ENCODE measurements at places on chromosomes 6 and 20.

DNA sequence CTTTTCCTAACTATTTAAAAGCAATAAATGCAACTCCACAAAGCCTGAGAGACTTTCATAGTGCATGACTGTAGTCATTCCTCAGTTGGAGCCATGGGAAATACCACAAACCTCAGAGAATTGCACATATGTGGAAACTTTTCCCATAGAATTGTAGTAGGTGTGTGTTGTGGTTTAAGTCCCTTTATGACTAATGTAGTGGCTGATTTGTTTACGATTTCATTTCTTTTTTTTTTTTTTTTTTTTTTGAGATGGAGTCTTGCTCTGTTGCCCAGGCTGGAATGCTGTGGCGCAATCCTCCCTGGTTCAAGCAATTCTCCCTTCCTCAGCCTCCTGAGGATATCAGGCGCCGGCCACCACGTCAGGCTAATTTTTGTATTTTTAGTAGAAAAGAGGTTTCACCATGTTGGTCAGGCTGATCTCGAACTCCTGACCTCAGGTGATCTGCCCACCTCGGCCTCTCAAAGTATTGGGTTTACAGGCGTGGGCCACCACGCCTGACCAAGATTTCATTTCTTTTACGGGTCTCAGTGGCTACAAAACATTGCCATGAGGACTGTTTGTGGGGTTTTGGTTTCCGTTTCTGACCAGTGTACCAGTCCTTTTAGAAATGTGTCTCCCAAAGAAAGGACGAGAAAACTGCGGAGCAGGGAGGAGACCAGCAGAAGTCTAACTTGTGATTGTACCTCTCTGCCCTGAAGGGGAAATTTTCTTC, 212.1 kb upstream of the MARCKS start:
- DNase-seq = no peak

DNA sequence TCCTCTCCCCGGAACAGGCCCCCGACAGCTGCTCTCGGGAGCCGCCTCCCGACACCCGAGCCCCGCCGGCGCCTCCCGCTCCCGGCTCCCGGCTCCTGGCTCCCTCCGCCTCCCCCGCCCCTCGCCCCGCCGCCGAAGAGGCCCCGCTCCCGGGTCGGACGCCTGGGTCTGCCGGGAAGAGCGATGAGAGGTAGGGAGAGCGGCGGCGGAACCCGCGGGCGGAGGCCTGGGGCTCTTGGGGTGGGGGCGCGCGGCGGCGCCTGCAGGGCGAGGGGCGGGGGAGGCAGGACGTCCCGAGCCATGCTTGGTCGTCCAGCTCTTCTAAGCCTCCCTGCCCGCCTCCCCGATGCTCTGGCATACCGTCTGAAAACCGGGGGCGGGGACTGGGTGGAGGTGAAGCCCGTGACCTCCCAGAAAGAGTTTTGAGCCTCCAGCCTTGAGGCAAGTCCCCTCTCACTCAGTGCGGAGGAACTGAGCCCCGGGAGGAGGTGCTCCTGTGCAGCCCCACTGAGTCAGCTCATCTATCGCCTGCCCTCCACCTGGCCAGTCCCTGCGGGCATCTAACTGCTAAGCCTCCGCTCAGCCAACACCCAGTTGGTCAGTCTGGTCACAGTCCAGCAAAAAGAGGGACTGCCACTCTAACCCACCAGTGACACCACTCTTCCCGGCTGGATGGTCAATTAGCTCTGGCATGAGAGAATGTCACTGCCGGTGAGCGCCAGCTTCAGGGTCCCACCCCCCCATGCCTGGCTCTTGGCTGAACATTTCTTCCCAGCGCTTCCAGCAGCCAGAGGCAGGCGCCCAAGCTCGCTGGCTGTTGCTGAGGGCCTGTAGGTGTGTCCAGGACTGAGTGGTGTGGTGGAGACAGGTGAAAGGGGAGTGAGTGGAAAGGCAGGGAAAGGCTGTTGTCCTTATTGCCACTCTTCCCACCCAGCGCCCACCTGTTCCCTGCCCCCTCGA, 482 bp downstream of the DDR1 start:
- peak; percentile 20 for DNase-seq

DNA sequence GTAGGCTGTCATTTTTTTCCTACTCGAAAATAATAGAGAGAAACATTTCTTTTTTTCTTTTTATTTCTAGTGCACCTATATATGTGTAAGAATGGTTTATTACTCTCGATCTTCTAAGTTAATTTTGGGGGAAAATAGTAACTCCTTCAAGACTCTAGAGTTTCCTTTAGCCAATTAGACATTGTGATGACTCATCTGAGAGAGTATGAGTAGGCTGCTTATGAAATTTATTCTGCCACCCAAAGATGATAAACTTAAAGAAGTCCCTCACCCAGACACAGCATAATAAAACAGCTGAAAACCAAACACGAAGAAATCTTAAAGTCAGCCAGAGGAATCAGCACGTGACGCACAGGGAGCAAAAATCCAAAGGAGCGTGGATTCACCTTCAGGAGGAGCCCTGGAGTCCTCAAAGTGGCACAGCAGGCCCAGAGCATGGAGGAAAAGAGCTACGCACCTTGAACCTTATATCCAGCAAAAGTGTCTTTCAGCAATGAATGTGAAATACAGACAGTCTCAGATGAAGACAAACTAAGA, 81.9 kb downstream of the ERMARD start:
- no peak for DNase-seq

DNA sequence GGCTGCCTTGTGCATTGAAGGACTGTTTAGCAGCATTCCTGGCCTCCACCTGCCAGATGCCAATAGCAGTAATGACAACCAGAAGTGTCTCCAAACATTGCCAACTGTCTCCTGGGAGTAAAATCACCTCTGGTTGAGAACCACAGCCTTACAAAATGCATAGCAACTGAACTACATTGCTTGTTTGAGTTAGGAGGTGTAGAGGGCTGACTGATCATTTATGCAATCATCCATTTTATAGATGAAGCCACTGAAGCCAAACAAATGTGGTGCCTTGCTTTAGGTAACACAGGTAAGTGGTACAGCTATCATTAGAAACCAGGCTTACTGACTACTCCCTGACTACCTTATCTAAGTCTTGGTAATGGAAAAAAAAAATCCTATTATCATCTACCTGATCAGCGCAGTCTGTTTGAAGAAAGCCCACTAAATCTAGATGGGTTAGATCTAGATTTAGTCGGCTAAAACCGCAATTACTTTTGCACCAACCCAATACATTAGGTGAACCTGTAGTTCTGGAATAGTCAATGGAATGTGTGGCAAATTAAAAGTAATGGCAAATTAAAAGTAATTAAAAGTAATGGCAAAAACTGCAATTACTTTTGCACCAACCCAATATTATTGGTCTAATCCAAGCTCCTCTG, 47.7 kb upstream of the F13A1 start:
- DNase-seq = no peak

GRCh38 chr6:139423971-139424667, 49.7 kb upstream of the CITED2 start:
- DNase-seq = no peak

GRCh38 chr6:37052027-37052628, 46.7 kb downstream of the FGD2 start:
- DNase-seq = no peak

DNA sequence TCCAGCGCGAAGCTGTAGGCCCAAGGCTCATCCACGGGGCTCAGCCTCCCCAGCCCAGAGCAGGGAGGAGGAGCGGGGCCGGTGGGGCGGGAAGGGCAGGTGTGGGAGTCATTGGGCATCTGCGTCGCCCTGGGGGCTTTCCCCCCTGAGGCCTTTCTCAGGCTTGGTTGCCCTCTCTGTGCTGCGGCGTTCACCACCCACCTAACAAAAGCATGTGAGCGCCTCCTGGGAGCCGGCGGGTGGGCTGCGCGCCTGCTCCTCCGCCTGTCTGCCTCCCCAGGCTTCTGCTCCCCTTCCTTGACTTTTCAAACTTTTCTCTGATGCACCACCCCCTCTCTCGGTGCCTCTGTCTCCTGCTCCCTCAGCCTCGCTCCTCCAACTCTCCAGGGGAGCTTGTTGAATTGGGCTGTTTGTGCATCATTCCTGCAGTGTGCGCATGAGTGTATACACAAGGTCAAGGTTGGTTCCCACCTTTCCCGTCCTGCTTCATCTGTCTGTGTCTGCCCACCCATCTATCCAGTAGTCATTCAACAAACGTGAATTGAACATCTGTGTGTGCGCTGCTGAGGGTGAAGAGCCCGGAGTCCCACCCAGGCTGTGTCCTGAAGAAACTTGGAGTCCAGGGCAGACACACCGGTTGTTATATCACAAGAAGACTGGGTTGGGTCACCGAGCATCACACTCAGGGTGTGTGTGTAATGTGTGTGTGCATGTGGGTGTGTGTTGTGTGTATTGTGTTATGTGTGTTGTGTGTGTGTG, 82.4 kb upstream of the NNAT start:
- no peak for DNase-seq

DNA sequence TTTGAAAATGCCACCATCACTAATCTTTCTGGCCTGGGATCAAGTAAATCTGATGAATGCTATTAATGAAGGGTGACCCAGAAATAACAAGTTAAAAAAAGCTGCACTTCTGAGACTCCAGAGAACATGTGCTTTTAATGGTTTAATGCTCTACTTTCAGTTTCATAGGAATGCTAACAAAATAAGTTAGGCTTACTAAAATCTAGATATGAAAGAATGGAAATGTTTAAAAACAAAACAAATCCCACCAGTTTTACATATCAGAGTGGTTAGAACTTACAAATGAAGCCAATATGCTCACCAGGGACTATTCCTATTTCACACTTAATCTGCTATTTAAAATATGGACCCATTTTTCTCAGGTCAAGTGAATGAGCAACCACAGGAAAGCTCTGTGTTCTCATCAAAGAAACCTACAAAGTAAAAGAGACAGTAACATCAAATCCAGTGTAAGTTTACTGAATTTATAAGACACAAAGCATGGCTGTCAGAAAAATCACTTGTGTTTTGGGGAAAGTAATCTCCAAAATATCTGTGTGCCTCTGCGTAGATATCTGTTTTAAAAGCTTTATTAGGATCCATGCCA, 40.3 kb downstream of the FYN start:
- no peak for DNase-seq
